ENCODE measurements at places on chromosomes 12 and 14.
A peak's percentile ranks its signal among the peaks of the same experiment; 100 is the strongest.

DNA sequence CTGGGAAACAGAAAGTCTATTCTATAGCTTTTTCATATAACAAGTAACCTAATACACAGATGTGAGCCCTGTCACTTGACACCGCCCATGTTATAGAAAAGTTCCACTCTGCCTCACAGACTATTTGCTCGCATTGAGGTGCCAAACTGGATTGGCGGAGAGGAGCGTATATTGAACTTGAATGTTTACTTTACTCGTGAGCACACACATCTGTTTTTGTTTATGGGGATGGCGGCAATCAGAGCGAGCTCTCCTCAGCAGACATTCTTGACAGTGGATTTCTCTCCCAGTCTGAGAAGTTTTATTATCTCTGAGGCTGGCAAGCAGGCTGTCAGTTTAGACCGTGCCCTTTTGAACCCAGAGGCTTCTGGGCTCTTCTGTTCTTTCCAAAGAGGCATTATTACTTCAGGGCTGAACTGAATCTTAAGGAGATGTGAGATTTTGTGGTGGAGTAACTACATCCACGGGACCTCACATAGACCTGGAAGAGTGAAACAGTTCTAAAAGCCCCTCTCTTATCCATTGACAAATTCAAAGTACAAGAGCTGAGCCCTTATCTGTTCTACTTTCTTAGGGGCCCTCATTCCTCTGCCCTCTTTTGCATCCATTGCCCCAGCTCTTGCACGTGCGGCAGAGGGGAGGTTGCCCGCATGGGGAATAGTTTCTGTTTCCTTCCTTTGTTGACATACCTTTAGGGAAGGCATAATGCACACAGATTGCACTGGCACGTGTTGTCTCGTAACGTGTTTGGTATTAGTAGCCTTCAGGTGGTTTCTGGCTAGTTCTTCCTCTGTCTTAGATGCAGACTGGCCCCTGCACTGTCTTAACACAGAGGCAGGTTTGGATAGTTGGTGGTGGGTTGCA lies 68.2 kb downstream of the DRAM1 start:
- peak; percentile 79 for DNase-seq

DNA sequence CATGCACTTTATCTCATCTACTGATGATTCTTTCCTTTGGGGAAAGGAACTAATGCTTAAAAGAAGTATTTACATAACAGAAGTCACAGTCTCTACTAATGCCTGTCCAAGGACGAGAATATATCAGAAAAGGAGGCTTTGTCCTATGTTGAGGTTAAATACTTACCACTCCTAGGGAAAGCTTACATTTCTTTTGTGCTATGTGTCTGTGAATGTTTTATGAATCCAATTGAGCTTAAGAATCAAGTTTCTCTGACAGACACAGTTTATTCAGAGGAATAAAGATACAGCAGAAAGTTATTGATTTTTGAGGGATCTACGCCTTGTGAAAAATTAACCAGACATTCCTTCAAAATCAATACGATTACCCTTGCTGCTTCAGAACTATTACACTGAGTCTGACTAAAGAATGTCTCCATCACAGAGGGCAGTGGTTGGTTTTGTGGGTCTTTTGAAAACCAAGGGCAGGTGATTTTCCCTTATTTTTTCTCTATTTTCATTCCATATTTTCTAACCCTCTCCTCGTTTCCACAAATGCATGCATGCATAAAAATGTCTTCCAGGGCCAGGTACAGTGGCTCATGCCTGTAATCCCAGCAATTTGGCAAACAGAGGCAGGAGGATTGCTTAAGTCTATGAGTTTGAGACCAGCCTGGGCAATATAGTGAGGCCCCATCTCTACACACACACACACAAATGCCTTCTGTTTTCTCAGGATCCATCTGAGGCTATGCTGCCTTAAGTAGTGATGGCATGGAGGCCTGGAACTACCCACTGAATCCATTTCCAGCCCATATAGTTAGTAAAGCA lies 1095.1 kb downstream of the GALC start:
- no peak for DNase-seq

DNA sequence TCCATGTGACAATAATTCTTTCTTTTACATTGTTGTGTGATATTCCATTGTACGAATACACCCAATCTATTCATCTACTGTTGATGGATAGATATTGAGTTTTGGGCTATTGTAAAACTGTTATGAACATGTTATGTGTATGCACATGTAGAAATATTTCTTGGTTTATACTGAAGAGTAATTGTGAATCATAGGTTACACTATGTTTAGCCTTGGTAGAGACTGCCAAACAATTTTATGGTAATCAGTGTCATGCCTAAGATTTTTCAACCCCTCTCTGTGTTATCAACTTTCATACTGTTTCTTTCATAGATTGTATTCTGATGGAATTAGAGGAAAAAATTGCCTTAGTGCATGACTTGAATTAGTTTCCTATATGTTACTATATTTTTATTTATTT lies 39.5 kb downstream of the FRMD6 start:
- no peak for DNase-seq

GRCh38 chr14:32225378-32225920 lies 22.4 kb upstream of the RNU6-8 start:
- no peak for DNase-seq

GRCh38 chr12:19988948-19989347 lies 379.4 kb upstream of the PDE3A start:
- DNase-seq: no peak

- no peak for DNase-seq
These were observed 6.3 kb downstream of the LRRC74A start for GRCh38 chr14:76832503-76832988.

GRCh38 chr12:66803930-66804329 lies 125.1 kb upstream of the GRIP1 start:
- DNase-seq: no peak

DNA sequence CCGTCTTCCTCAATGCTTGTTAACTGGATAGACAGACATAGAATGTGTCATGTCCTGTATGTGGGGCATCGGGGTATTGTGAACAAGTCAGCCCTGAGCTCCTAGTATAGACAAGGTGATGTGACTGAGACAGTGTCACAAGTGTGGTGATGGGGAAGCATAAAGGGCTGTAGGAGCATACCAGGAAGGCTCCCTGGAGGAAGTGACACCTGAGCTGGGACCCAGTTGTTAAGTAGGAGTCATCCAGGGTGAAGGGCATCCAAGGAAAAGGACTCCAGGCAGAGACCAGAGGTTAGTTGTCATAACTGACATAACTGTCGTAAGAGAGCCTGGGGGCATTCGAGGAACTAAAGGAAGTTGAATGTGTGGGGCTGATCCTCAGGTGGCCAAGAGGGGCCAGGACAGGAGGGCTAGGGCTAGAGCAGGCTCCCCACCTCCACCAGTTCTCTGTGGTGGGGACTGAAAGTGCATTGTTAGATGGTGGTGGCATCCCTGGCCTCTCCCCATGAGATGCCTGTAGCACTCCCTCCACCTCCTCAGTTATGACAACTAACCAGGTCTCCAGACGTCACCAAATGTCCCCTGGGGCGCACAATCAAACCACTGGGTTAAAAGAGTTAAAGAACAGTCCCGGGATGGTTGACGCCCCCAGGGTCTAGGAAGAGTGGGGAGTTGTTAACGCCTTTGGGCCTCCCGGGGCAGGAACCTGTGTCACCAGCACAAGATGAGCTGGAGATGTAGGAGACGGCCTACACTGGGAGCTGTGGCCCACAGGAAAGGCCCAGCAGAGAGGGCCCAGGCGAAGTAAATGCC lies 2.4 kb downstream of the FICD start:
- DNase-seq: no peak

DNA sequence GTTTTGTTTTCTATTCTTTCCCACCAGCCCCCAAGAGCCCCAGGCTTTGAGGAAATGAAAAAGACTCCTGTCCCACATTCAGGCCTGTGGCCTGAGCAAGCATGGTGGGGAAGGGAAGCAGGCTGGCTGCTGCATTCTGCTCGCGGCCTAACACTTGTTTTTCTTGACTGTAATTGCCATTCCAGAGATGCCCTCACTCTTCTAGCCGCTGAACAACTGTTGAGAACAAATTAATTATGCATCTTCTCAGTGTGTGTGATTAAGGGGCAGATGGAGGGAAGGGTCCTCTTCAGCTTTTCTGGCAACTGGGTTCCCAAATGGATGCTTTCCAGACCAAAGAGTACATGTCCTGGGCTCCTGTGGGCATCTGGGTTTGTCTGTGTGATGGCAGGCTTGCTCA lies 43.3 kb downstream of the ADCK1 start:
- DNase-seq: no peak

GRCh38 chr14:92987148-92987570 lies 64.2 kb downstream of the CHGA start:
- no peak for DNase-seq

DNA sequence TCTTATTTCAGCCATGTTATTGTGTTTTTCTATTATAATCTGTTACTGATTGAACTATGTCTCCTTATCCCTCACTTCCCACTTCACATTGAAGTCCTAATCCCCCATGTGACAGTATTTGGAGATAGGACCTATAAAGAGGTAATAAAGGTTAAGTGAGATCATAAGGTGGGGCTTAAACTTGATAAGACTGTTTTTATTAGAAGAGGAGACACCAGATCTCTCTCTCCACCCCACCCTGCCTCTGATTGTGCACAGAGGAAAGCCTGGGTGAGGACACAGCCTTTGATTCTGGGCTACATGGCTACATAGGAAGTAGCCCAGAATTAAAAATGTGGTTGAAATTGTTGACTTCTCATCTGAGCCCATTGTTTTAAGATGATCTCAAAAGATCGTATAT lies 414.7 kb downstream of the SLC16A7 start:
- no peak for DNase-seq

- DNase-seq: peak; percentile 36
These were observed 25.0 kb downstream of the OTUB2 start for GRCh38 chr14:94051115-94051514.

DNA sequence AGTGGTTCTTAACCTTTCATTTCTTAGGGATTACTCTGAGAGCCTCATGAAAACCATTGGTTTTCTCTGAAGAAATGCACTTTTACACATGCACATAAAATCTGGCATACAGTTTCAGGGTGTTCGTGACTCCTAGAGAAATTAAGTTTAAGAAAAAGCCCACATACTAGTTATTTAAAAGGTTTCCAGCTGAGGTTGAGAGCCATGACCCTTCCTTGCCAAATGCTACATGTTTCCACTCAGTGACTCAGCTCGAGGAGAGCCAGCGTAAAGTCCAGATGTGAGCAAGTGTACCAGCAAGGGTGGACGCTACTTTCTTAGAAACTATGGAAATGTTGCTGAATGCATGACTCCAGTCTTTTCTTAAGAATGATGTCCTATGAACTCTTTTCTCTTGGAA lies 42.7 kb upstream of the FLRT2 start:
- peak; percentile 94 for DNase-seq

DNA sequence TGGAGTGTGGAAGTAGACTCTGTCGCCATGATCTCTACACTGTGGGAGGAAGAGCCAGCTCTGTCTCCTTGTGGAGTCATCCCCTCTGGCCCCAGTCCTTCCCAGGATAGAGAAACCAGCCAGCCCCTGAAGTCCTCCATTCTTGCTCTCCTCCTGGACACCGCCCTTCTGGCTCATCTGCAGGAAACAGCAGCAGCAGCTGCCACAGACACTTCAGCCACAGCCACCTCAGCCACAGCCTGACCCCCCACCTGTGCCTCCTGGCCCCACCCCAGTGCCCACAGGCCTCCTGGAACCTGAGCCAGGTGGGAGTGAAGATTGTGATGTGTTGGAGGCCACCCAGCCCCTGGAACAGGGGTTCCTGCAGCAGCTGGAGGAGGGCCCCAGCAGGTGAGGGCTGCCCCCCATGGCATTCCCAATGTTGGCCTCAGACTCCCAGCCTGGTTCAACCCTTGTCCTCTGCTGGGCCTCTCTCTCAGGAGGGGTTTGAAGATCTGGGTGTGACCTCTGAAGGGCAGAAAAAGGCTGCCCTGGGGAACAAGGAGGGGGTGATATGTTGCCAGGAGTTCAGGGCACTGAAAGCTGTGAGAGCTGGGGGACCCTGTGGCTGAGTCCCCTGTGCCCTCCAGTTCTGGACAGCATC lies 10.5 kb downstream of the PRPF40B start:
- DNase-seq: no peak

DNA sequence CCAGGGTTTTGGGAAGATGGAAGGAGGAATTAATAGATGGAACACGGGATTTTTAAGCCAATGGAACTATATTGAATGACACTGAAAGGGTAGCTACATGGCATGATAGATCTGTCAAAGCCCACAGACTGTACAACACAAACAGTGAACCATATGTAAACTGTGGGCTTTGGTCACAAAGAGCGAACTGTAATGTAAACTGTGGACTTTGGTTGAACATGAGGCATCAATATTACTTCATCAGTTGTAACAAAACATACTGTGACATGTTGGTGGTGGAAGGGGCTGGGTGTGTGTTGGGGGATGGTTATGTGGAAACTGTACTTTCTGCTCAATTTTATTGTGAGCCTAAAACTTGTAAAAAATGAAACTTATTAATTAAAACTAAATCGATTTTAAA lies 210.6 kb upstream of the HMGA2 start:
- no peak for DNase-seq

DNA sequence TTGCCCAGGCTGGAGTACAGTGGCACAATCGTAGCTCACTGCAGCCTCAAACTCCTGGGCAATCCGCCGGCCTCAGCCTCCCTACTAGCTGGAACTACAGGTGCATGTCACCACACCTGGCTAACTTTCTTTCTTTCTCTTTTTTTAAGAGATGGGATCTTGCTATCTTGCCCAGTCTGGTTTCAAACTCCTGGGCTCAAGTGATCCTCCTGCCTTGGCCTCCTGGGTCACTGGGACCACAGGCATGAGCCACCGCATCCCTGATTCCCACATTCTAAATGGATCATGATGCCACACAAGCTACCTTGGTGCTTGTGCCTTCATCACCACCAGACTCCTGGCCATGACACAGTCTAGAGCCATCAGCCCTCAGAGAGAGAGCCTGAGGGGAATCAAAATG lies 43.8 kb downstream of the PRKAB1 start:
- DNase-seq: no peak

DNA sequence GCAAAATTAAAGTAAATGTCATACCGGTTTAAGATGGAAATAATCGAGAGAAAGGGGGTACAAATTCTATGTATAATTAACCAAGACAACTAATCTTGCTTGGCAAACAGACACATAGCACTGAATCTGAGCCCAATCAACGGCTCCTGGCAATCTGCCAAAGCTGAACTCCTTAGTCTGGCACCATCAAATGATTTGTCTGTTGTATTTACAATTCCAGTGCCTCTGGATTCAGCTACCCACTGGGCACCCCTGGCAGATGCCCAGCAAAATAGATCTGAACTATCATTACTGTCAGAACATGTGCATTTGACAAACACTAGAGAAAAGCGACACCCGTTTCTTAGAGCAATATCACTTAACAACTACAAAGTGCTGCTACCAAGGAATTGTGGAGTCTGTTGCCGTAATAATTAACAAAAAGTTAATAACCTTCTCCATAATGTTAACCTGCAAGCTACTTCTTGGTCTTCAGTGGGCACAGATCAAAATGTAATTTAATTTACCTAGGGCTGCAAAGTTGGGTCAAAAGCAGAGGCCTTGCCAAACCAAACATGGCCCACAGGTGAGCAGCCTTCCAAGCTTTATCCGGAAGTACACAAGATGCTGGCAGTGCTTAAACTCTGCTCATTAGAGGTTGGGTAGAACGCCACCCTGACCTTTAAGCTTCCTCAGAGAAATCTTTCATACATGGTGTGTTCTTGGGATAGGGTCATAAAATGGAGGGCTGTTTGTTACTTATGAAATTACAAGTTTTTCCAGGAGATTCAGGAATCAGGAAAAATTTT lies 7.6 kb downstream of the EGLN3 start:
- no peak for DNase-seq
